ENCODE measurements at places on chromosomes 16 and 17.

GRCh38 chr17:57567251-57567650 lies 177.8 kb downstream of the CCDC182 start:
- DNase-seq, result no peak

DNA sequence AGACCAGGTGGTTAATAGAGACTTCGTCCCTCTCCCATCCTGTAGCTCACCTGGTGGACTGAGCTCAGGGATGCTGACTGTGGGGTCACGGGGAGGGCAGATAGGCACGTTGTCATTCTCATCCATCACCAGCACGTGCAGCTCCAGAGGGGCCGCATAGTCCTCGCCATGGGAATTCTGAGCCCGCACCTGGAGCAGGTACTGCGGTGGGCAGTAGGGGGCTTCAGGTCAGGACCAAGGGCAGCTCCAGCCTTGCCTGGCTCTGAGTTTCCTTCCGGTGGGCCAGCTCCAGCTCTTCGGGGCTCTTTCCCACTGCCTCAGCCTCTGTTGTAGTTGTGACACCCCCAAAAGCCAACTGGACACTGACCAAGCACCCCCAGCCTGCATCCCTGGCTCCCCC lies 5.6 kb downstream of the CDH16 start:
- DNase-seq, result no peak

- DNase-seq, result no peak
These were observed 988 bp downstream of the CIAO3 start for GRCh38 chr16:739560-740458.

GRCh38 chr17:39360537-39360936 lies 40.9 kb downstream of the FBXL20 start:
- DNase-seq, result no peak

DNA sequence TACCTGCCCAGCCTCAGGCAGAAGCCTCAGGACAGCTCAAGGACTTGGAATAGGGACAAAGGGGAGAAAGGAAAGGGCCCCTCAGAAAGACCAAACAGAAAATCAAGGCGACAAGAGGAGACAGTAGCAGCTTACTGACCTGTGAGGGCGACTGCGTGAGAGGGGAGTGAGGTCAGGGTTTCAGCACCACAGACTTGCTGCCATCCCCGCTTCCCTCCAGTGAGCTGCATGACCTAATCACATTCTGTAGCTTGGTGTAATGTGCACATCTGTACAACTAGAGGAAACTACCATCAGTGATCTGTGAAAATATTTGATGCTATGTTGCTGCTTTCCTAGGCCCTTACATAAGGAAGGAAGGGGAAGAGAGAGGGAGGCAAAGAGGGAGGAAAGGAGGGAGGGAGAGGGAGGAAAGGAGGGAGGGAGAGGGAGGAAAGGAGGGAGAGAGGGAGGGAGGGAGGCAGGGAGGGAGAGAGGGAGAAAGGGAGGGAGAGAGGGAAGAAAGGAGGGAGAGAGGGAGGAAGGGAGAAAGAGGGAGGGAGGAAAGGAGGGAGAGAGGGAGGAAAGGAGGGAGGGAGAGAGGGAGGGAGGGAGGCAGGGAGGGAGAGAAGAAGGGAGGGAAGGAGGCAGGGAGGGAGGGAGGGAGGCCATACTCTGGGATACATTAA lies 404.9 kb upstream of the CDH5 start:
- no peak for DNase-seq

- no peak for DNase-seq
These were observed 4.5 kb downstream of the DERL2 start for GRCh38 chr17:5481451-5481850.

GRCh38 chr16:84040823-84041820 lies 1.5 kb downstream of the SLC38A8 start:
- no peak for DNase-seq

DNA sequence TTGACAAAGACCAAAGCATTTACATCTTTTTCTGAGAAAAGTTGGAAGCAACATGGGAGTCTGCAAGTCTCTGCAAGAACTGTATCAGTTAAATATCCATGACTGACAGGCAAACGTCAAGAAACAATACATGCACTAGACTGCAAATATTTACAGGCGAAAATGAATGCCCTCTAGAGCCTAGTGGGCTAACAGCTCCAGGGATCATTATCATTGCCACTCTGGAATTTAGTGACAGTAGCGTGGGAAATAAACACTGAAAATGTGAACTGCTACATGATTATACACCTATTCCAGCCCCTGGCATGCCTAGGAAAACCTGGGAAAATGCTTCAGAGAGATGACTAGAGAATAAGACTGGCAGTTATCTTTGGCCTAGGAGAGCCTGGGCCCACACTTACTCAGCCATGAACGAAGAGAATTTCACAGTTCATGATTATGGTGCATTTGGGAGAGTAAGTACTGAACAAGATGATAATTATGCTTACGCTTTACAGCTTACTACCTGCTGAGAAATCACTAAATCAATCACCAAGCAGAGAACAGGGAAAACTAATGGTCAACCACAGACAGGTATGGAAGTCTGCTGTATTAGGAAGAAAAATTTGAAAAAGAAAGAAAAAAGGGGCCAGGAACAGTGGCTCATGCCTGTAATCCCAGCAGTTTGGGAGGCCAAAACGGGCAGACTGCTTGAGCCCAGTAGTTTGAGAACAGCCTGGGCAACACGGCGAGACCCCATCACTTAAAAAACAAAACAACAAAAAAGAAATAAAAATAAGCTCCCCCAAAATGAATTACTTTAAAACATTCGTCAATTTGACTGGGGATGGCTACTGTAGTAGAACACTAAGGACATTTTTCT lies 66.6 kb upstream of the CLEC18B start:
- DNase-seq, result no peak

DNA sequence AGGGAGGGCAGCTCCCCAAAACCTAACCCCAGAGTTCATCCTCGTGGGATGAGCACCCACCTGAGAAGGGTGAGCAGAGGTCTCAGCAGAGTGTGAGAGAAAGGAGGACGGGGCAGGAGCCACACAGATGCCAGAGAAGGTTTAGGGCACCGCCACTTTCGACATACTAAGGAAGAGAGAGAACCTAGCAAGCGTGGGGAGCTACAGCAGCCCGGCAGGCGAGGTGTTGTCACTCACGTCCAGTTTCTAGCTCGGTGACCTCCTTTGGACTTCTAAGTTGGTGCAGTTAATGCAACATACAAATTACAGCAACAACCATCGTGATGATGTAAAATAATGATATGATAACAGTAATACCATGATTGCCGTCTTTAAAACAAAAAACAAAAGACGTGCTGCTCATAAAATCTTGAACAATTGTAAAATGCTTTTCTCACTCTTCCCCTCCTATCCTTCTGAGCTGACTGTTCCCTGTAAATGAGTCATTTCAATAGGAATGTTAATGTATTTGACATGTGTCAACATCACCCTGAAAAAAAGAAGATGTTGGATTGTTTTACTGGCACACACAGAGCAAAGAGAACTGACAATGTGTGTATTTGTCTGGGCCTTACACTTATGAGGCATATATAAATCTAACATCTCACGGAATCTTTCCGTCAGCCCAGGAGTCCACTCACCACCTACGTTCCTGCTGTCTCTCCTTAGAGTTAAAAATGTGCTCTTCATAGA lies 158.2 kb upstream of the MAF start:
- DNase-seq, result no peak

GRCh38 chr17:81057079-81057730 lies 22.3 kb downstream of the BAIAP2 start:
- no peak for DNase-seq

DNA sequence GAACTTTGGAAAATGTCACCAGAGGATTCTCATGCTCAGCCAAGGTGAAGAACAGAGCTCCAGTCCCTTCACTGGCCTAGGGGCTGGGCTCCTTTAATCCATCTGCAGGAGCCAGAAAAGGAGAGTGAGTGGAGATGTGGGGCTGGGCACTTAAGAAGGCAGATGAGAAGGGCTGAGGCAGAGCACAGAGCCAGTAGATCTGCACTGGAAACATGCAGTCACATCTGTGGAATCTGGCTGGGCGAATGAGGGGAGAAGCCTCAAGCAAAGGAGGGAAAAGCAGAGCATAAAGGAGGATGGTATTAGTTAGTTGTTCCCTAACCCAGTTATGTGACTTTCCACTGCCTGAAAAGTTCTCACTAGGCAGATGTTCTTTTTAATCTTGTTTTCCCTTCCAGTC lies 50.4 kb upstream of the BCAR1 start:
- no peak for DNase-seq

DNA sequence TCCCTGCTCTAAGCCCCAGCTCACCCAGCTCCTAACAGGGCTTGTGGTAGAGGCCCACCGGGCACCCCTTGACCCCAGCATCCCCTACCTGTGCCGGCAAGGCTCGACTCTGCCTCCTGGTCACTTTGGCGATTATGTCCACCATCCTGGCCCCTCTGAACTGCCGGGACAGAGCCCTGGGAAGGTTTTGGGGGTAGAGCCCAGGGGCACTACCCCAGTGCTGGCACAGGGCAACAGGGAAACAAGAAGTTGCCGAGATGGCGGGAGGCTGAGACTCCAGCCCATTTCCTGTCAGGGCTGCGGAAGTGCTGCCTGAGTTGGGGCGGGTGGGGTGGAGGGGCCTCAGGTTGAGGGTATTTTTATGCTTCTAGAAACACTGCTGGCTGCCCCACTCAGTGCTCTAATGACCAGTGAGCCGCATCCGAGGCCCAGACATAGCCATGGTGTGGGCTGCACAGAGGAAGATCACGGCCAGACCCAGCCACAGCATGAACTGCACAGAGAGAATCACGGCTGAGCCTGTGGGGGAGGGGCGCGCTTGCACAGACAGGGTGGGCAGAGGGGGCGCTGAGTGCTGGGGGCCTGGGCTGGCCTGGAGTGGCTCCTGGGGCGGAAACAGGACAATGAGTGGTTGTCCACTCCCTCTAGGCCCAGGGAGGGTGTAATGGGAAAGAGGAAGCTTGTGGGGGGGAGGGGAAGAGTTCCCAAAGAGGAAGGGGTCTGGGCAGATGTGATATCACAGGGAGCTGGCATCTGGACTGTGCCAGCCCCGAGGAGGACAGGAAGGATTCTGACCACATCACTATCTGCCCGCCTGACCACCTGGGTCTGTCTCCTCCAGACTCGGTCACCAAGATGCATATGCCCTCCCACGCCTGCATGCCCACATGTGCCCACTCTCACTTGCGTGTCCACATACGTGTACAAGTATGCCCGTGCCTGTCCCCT lies 22.3 kb downstream of the ARHGAP27 start:
- no peak for DNase-seq

GRCh38 chr16:30472328-30472942 lies at the start of gene ITGAL:
Gene ITGAL (plus strand): TSS chr16:30472742. CDS start chr16:30472838, 96 bp downstream.
- DNase-seq, result no peak

- no peak for DNase-seq
These were observed 244.8 kb downstream of the FOXL1 start for GRCh38 chr16:86823125-86823524.

GRCh38 chr16:69143116-69143515 lies 10.7 kb downstream of the UTP4 start:
- peak; percentile 61 for DNase-seq

DNA sequence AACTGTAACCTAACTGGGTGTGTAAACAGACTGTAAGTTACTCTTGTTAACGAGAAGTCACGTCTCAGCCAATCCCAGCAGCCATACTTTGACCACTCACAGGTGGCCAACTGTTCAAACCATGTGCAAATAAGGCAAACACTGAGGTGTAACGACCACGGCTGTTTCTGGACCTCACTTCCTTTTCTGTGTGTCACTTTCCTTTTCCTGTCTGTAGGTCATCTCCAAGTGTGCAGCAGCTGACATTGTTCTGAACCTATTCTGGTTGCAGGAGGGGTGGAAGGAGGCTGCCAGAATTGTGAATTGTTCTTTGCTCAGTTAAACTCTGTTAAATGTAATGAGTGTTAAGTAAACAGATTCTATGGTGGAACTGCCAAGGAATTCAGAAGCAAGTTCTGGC lies 627.4 kb downstream of the KCNJ2 start:
- DNase-seq, result no peak

DNA sequence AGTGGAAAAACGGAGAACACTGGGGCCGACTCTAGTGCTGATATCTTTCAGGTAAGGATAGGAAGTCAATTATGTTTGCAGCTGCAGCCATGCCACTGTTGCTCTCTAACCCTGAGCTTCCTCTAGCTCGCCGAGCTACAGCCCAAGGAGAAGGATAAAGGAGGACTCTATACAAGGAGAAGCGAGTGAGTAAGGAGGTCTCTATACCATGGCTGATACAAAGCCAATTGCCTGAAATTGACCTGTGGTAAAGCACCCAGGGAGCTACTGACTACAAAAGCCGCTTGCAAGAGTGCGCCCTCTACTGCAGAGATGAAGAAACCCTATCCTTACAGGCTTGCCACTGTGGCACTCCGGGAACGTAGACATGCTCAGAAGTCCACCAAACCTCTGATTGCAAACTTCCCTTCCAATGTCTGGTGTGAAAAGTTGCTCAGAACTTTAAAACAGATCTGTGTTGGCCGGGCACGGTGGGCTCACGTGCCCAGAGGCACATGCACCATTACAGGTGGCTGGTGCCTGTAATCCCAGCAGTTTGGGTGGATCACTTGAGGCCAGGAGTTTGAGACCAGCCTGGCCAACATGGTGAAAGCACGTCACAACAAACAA lies 10.8 kb upstream of the SLC46A1 start:
- DNase-seq, result no peak

- no peak for DNase-seq
These were observed 39.8 kb upstream of the FAAP100 start for GRCh38 chr17:81591971-81592370.

DNA sequence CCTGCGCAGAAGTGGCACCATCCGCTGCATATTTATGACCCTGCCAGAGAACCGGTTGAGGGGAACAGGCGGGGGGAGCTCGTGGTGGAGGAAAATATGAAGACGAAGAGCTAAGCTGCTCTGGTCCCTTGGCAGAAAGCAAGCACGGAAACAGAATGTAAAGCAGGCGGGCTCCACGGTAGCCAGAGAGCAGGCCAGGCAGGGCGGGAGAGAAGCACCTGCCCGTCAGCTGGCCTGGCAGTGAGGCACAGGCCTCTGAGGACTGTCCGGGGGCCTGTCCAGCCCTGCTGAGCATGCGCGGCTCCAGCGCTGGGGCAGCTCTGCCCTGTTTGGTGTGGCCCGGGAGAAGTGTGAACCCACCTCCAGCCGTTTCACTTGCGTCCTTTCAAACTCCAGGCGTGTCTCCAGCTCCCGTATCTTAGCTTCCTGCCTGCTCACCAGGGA lies 46.7 kb downstream of the PIPOX start:
- DNase-seq, result no peak

DNA sequence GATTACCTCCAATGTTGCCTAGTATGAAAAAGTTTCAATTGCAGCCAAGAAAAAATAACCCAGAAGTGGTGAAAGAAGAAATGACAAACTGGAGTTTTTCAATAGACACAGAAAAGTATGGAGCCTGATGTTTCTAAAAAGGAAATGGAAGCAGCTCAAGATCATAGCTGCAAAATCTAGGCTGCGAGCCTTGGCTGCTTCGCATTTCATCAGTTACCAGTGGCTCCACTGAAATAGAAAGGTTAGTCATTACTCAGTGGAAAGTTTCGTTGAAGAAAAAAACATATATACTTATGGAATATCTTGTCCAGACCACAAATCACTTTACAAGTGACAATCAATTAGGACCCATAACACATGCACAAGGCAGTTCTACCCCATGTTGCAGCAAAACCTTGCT lies 206.8 kb upstream of the SOX9 start:
- DNase-seq, result no peak
